ENCODE measurements at places on chromosomes 1 and 21.
A peak's percentile ranks its signal among the peaks of the same experiment; 100 is the strongest.

GRCh38 chr1:193629875-193630274 lies 443.5 kb upstream of the B3GALT2 start:
- no peak for DNase-seq

DNA sequence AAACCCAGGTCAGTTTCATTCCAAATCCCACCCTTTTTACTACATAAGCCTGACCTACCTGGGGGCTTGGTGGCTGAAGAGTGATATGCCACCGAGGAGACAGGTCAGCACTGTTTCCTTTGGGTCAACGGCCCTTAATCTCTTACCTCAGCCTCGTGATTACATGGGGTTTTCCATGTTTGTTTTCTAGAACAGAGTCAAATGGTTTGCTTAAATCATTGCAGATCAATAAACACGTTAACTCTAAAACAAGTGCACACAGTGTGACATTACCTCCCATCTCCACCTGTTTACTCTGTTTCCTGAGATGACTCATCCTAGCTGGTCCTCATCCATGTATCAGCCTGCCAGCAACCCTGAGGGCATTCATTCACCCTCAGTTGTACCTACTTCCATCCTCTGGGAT lies 40.8 kb upstream of the TP53BP2 start:
- no peak for DNase-seq

- no peak for DNase-seq
These were observed 4.3 kb downstream of the OR2T10 start for GRCh38 chr1:248593226-248593625.

DNA sequence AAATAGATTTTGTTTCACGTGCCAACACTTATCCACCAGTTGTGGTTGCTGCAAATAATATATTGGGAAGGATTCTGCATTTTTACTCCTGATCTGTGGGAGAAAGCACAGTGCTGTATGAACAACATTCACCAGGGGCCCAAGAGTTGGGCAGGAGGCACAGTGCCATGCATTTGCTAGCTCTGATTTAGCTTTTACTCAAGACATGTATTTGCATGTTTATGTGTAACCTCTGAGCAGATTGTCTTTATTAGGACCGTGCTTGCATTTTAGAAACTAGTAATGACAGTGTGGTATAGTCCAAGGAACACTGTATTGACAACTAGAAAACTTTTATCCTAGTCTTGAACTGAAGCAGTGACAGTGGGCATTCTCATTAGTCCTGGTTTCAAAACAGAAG lies 133.9 kb upstream of the B3GALT2 start:
- no peak for DNase-seq

- peak; percentile 22 for DNase-seq
These were observed at the start of gene CHRNB2 for GRCh38 chr1:154567386-154568156. CHRNB2 (plus strand) TSS chr1:154567778; CDS start chr1:154568045, 267 bp downstream.

GRCh38 chr1:107095647-107096046 lies 39.2 kb downstream of the PRMT6 start:
- no peak for DNase-seq
